ENCODE measurements at places on chromosomes 12 and 14. TPM values are rescaled to one million over a fixed set of nuclear protein-coding genes. Genes with fewer than 3 reads are reported as not detected.

Gene TAS2R7
- total RNA-seq, result not detected

Gene CHGA
- total RNA-seq, result 3.0 TPM

Gene C12orf54
- not detected for total RNA-seq

Gene DPF3
- 0.16 TPM for total RNA-seq

Gene TMEM229B
- total RNA-seq, result 0.24 TPM

Gene BCL11B
- total RNA-seq, result 0.44 TPM

Gene IFNG-AS1
- not detected for total RNA-seq

Gene KLRB1
- total RNA-seq, result not detected

Gene DCN
- not detected for total RNA-seq

Gene CDC42BPB
- total RNA-seq, result 87.2 TPM

Gene MAP1LC3B2
- total RNA-seq, result 1.3 TPM

Gene RSRC2
- total RNA-seq, result 53.7 TPM

Gene NPFF
- total RNA-seq, result not detected

Gene GON7
- 13.9 TPM for total RNA-seq

Gene PTPRR
- total RNA-seq, result 0.27 TPM

Gene FAM90A1
- total RNA-seq, result 0.11 TPM

Gene KHNYN
- 26.8 TPM for total RNA-seq

Gene DBX2
- total RNA-seq, result not detected

Gene ZDHHC22
- 0.20 TPM for total RNA-seq

Gene VWF
- 0.27 TPM for total RNA-seq

Gene FAM181A
- total RNA-seq, result not detected

Gene RTL1
- 0.27 TPM for total RNA-seq

Gene TEX52
- total RNA-seq, result not detected

Gene NGB
- total RNA-seq, result not detected

Gene CLEC4A
- not detected for total RNA-seq

Gene PLEKHD1
- 0.02 TPM for total RNA-seq

Gene TSPAN19
- not detected for total RNA-seq

Gene KCNC2
- not detected for total RNA-seq

Gene ADAM20
- 0.02 TPM for total RNA-seq

Gene OR5AU1
- total RNA-seq, result not detected

Gene GALNT8
- not detected for total RNA-seq

Gene VRTN
- not detected for total RNA-seq

Gene LRIG3
- total RNA-seq, result 4.8 TPM

Gene DIP2B
- total RNA-seq, result 12.8 TPM

Gene MSRB3
- 28.1 TPM for total RNA-seq

Gene VPS29
- total RNA-seq, result 146 TPM

Gene ADAM21
- 0.08 TPM for total RNA-seq

Gene KLRC1
- not detected for total RNA-seq

Gene TAS2R10
- not detected for total RNA-seq

Gene TRHDE
- 0.06 TPM for total RNA-seq

Gene LRFN5
- total RNA-seq, result not detected

Gene COX6A1
- 783 TPM for total RNA-seq

Gene ALDH1L2
- 4.7 TPM for total RNA-seq

Gene TIGAR
- 50.2 TPM for total RNA-seq

Gene GPRC5A
- total RNA-seq, result 256 TPM

Gene STXBP6
- total RNA-seq, result 2.9 TPM

Gene TSHR
- not detected for total RNA-seq

Gene C12orf60
- 1.3 TPM for total RNA-seq

Gene ASB2
- total RNA-seq, result 0.76 TPM
